ENCODE measurements at places on chromosomes 13 and 19.

- peak overlapping the region; percentile 79 for H3K4me3 ChIP-seq
- H3K36me3 ChIP-seq = no peaks in the 10 kb centered on the region
- no peak for DNase-seq
- peaks cover 21% of the 10 kb centered on the region for H3K4me1 ChIP-seq
- H3K27me3 ChIP-seq = no peaks in the 10 kb centered on the region
- H3K27ac ChIP-seq = no peak overlapping the region
Observed at GRCh38 chr13:95301968-95302393, 730 bp upstream of the ABCC4 start.

- no peaks in the 10 kb centered on the region for H3K36me3 ChIP-seq
- no peak for DNase-seq
- no peaks in the 10 kb centered on the region for H3K27me3 ChIP-seq
- H3K4me1 ChIP-seq = no peaks in the 10 kb centered on the region
Observed at GRCh38 chr13:32911506-32911905, 104.7 kb upstream of the KL start.

GRCh38 chr13:93364166-93364565, 137.6 kb downstream of the GPC6 start:
- DNase-seq = no peak
- H3K27me3 ChIP-seq = no peaks in the 10 kb centered on the region
- H3K27ac ChIP-seq = no peak overlapping the region
- no peaks in the 10 kb centered on the region for H3K36me3 ChIP-seq

DNA sequence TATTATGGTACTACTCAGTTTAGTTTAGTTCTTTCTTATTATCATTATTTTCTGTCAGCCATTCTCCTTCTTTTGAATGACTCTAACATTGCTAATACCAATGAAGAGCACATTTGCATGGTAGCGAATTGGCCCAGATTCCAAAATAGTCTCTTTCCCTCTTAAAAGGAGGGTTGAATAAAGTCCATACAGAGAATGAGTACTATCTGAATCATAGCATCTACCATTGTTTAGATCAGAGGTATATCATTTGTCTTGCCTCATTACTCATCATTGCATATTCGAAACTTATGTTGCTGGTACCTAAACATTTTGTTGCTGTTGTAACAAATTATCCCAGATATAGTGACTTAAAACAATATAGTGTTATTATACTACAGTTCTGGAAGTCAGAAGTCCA, 1235.3 kb upstream of the ATXN8OS start:
- no peak for DNase-seq
- no peaks in the 10 kb centered on the region for H3K4me1 ChIP-seq
- H3K27me3 ChIP-seq = no peaks in the 10 kb centered on the region
- no peak overlapping the region for H3K27ac ChIP-seq
- H3K4me3 ChIP-seq = no peak overlapping the region

GRCh38 chr13:62327367-62327766, 911.7 kb upstream of the PCDH20 start:
- no peak overlapping the region for H3K27ac ChIP-seq
- H3K27me3 ChIP-seq = no peaks in the 10 kb centered on the region
- H3K4me3 ChIP-seq = no peak overlapping the region
- no peaks in the 10 kb centered on the region for H3K36me3 ChIP-seq
- DNase-seq = no peak

DNA sequence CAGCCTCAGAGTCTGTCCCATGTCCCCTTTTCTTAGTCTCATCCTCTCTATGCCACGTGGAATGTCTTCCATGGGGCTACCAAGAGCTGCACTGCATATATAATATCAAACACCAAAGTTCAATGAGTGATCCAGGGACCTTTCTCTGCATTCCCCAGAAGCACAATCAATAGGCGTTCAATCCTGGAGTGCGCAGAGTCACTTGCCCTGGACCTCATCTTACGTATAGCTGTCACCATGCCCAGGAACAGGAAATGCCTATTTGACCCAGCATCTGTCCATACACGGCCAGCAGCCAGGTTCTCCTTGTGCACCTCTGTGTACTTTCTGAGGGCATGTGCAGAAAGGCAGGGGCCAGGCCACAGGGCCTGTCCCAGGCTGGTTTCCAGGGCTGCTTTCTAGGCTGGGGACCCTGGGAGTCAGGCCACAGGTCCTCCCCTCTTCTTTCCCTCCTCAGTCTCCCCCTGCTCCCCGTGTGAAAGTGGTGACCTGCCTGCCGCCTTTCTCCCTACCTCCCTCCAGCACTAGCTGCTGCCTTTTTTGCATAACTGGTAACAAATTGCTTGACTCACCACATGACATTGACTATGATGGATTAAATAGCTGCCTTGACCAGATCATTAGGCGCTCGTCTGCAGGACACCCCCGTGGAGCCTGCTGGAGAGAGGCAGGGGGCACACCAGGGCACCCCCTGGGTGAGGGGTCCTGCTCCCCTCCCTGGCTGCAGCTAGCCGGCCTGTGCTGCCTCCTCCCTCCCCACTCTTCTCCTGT, 222.0 kb downstream of the ZNF536 start:
- H3K36me3 ChIP-seq = no peaks in the 10 kb centered on the region
- no peak overlapping the region for H3K4me3 ChIP-seq
- no peak overlapping the region for H3K27ac ChIP-seq
- no peak for DNase-seq
- H3K4me1 ChIP-seq = no peaks in the 10 kb centered on the region
- H3K27me3 ChIP-seq = no peaks in the 10 kb centered on the region

DNA sequence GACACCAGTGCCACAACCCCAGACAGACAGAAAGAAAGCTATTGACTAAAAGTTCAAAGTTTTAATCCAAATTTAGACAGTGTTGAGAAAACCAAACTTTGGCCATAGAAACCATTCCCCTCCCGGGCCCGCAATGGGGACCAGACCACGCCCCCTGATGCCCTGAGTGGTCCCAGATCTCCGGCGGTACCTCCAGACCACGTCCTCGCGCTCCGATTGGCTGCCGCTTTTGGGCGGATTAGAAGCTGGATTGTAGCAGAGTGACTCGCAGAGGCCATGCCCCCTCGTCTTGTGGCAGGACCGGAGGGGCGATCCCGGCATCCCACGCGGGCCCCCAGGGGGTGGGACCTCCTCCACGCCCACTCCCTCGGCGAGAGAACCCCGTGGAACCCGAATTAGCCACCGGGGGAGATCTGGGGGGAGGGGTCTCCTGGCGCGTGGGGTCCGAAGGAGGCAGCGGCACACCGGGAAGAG, 797 bp upstream of the HSD17B14 start:
- H3K4me3 ChIP-seq = peak overlapping the region; percentile 50
- no peaks in the 10 kb centered on the region for H3K27me3 ChIP-seq
- H3K36me3 ChIP-seq = no peaks in the 10 kb centered on the region
- H3K4me1 ChIP-seq = peaks cover 23% of the 10 kb centered on the region
- DNase-seq = peak; percentile 59

DNA sequence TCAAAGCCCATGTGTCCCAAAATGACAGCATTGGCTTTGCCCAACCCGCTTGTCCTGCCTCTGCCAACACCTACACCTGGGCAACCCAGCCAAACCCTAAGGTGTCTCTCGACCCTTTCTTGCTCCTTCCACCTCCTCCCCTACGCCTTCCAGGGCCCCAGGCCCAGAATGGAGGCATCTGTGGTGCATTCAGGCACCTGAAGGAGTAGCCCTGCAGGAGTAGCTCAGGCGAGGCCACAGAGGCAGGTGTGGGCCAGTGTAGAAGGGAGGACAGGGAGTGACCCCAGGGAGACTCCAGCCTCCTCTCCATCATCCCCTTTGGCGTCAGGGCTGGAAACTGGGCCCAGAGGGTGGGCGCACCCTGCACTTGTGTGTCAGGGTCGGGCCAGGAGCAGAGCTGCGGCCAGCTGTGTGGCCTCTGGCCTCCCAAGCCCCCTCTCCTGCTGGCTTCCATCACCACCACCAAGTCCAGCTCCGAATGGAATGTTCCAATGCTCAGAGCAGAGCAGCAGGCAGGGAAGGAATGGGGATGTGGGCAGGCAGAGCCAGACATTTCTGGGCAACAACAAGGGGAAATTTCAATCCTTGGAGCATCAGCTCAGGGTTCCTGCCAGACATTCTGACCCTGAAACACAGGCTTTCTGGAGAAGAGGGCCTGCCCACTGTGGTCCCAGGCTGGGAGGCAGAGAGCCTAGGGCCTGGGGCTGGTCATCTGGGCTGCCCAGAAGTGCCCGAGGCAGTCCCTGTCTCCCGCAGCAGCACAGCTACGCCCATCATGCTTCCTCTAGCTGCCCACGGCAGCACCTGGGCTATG, 16.4 kb downstream of the PLEKHF1 start:
- no peaks in the 10 kb centered on the region for H3K27me3 ChIP-seq
- peaks cover 20% of the 10 kb centered on the region for H3K36me3 ChIP-seq
- no peak for DNase-seq
- no peak overlapping the region for H3K27ac ChIP-seq
- H3K4me1 ChIP-seq = peaks cover 73% of the 10 kb centered on the region
- no peak overlapping the region for H3K4me3 ChIP-seq

DNA sequence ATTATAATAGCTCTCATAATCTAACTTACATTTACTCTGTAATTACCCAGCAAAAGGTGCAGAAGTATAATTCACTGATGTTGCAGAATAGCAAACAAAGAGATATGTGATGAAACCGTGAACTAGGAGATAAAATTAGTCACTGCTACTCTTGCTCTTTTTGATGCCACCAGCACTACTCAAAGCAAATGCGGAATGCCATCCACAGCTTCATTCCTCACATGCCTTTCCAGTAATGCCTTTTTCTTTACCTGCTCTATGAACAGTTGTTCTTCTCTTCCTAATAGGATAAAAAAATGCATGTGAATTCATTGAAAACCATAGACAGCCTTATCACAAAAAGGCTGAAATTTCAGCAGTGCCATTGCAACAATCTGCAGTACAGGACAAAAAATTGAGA, 1129.5 kb downstream of the DIAPH3 start:
- no peak overlapping the region for H3K4me3 ChIP-seq
- DNase-seq = no peak
- H3K27ac ChIP-seq = no peak overlapping the region
- no peaks in the 10 kb centered on the region for H3K36me3 ChIP-seq
- H3K27me3 ChIP-seq = no peaks in the 10 kb centered on the region
- H3K4me1 ChIP-seq = no peaks in the 10 kb centered on the region
